Activated CD4-positive, alpha-beta T cell treated with anti-CD3 and anti-CD28 coated beads, Interleukin-2, Interleukin-6, amounts not matched to agents 100 ng/mL and 50 ng/mL, durations not matched to agents 16 hours and 8 hours (primary cell): ENCODE measurements at places on chromosomes 4 and X.
A peak's percentile ranks its signal among the peaks of the same experiment; 100 is the strongest.

DNA sequence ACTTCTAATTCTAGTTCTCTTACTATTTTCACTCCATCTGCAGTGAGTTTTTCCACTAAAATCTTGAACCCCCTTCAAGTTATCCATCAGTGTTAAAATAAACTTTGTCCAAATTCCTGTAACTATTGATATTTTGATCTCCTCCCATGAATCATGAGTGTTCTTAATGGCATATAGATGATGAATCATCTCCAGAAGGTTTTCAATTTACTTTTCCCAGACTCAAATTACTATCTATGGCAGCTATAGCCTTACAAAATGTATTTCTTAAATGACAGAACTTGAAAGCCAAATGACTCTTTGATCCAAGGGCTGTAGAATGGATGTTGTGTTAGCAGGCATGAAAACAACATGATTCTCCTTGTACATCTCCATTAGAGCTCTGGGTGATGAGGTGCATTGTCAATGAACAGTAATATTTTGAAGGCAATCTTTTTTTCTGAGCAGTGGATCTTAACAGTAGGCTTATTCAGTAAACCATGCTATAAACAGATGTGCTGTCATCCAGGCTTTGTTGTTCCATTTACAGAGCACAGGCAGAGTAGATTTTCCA is 16.1 kb upstream of the IQCM start:
- no peak for DNase-seq

DNA sequence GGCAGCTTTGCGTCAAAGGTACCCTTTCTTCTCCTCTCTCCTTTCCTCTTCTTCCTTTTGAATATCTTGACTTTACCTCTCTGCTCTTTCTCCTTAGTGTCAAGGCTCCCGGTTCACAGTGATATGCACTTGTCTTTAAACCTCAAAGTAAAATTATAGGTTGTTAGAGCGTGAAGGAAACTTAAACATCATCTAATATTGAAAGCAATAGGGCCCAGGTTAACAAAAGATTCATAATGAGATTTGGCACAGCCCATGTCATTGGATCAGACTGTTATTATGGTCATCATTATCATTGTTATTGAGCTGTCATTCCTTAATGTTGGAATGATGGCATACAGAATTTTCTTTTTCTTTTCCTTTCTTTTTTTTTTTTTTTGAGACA is 32.5 kb downstream of the FTHL17 start:
- DNase-seq, result no peak

- no peak for DNase-seq
These were observed 17.0 kb downstream of the SDAD1 start for GRCh38 chr4:75973766-75974165.

DNA sequence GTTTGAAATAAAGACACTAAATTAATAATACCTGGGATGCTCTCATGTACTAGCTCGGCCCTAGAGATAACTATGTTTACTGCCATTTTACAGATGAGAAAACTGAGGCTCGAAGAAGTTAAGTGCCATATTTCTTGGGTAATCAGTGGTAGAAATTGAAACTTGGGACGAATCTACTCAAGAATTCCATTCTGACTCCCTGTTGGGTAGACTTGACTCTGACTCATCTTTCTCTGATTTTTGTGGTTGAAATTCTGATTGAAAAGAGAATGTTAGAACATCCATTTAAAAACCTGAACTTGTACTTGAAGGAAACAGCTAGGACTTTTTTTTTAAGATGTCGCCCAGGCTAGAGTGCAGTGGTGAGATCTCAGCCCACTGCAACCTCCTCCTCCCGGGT is 50.1 kb upstream of the NSUN7 start:
- peak; percentile 75 for DNase-seq

GRCh38 chrX:68139791-68140190 is 293.5 kb downstream of the OPHN1 start:
- DNase-seq, result no peak

DNA sequence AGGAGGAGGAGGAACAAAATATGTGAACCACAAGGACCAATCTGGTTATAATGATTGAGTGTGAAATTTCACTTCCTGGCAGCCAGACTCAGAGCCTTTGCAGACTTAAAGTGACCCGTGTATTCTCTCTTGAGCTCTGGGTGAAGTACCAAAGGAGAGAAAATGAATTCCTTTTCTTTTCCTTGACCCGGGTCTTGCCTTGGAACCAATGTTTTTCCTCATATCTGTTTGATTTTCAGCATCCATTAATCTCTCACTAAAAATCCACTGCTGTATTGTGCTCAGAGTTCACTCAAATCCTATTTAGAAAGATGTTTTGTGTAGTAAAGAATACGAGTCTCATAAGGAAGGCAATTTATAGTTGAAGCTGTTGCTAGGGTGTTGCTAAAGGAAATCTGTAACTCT is 78.3 kb upstream of the C1QTNF7 start:
- DNase-seq, result no peak

DNA sequence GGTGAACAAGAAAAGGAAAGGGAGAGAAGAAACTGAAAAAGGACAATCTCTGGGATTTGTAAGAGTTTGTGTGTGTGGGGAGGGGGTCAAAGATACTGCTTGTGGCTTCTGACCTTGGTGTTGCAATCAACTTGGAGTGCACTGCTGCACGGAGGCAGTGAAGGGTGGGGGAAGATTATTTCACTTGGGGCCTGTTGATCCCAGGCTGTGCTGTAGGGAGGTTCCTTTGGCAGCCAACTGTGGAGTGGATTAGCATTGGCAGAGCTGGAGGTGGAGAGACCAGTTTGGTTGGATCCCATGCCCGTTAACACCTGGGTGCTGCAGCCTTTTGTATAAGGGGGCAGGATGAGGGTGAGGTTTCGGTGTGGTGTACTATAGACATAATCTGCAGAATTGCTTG is 38.2 kb downstream of the AFF1 start:
- no peak for DNase-seq

GRCh38 chr4:13865871-13866669 is 238.5 kb upstream of the BOD1L1 start:
- no peak for DNase-seq

DNA sequence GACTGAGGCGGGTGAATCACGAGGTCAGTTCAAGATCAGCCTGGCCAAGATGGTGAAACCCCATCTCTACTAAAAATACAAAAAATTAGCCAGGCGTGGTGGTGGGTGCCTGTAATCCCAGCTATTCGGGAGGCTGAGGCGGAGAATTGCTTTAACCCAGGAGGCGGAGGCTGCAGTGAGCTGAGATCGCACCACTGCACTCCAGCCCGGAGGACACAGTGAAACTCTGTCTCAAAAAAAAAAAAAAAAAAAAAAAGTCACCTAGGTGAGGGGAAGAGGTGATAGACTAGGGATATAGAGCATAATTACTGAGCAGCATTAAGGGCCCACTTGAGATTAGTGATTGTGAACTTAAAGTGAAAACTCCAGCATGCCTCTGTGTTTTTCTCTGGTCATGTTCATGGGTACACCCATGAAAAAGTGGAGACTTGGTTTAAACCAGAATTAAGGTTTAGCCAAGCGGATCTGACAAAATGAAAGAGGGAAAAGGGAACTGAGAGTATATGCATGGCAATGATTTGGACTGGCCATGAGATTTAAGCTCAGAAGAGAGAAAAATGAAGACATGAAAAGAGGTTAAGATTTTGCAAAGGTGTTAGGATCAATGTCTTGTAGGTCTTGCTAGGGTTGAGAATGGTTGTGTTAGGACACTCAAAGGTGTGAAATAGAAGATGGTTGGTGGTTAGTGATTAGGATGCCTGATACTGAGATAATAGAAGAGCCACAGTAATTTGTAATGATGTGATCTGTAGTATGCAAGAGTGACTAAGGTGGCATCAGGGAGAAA is 105.0 kb downstream of the RAB28 start:
- no peak for DNase-seq

DNA sequence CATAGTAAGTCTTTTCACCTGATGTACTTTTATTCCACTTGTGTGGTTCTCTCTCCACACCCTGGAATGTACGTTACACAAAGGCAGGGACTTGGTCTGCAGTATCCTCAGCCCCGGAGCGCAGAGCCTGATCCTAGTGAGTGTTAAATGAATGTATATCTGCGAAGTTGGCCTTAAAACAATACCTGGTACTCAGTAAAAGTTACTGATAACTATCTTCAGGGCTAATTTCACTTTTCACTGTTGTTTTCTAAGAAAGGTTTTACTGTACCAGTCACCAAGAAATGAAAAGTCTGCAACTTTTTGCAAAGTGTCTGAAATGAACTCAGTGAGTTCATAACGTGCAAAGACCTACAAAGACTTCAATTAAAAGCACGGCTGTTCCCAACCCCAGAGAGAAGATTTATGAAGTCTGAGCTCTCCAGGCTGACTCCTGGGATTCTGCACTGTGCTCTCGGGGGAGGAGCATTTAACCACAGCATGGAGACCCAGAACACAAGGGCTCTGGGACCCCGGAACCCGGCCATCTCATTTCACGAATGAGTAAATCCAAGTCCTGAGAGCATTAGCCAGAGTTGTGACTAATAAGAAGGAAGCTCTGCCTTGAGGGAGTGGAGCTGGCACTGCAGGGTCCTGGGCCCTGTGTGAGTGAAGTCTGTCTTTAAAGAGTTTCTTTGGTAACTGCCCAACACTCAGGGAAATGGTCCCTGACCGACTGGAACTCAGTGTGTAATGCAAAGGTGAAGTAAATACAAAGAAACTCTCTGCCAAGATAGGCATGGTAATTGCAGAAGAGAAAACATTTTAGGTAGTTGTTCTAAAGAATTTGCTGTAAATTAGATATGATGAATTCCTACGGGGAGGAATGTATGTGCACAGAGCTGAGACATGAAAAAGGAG is 165.8 kb downstream of the NSUN7 start:
- DNase-seq, result peak; percentile 40

GRCh38 chr4:45317276-45317675 is 590.9 kb upstream of the GNPDA2 start:
- DNase-seq, result no peak

- no peak for DNase-seq
These were observed 159.6 kb downstream of the STIM2 start for GRCh38 chr4:27020203-27020602.

DNA sequence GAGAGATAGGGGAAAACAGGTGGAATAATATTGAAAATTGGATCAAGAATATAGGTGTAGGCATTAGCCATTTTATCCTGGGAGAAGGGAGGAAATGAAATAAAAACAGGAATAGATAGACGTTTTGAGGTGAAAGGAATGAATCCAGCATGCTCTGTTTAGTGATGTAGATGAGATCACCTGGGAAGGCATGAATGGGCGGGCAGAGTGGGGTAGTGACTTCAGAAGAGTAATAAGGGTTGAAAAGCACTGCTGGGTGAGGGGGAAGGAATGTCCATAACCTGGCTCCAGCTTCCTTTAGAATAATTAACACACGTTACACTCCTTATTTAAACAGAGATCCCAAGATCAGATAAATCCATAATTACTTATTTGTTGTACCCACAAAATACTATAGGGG is 191.1 kb upstream of the ANXA3 start:
- DNase-seq, result no peak

GRCh38 chrX:18676470-18676869 is 4.6 kb upstream of the RS1 start:
- DNase-seq, result no peak

- no peak for DNase-seq
These were observed 457.9 kb downstream of the BCOR start for GRCh38 chrX:39639871-39640270.

DNA sequence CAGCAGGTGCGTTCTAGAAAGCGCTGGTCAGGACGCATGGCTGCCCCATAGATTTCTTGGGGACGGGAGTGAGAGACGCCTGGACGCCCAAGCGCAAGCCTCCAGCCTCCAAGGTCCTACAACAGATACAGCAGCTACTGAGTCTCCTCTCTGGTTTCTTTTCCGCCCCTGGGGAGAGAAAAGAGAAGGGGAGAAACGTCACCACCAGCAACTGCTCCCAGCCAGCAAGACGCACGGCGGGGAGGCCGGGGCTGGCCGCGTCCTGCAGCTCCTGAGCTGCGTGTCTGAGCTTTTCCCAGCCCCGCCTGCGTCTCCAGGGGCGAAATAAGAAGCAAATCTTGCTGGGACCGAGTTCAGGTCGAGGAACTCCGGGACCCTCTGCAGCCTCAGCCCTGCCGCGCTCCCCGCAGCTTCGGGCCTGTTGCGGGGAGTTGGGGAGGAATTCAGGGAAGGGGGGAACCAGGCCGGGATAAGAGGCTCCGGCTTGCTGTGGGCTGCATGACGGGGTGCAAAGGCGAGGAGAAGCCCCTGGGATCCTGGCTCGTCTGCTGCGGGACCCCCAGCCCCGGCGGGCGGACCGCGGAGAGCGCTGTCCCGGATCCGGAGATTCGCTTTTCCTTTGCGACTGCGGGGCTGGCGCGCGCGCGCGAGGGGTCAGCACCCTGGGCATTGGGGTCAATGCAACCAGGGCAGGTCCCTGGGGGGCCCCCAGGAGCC is 6.8 kb upstream of the SHOX start:
- no peak for DNase-seq

DNA sequence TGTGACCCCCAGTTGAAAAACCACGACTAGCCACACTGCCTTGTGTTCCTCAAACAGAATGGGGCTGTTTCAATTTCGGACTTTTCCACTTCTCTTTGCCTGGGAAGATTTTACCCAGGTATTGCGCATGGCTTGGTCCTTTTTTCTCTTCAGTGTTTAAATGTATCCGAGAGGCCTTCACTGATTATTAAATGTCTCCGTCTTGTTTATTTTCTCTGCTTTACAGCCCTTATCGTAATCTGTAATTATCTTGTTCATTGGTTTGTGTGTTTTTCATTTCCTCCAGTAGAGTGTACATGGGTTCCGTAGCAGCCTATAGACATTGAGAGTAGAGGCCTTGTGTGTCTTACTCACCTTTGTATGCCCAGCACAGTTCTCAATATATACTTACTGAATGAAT is 2.4 kb downstream of the MOSPD2 start:
- DNase-seq, result no peak

- peak; percentile 44 for DNase-seq
These were observed 7.6 kb downstream of the UBE2D3 start for GRCh38 chr4:102819588-102820365.

GRCh38 chr4:89248879-89249281 is 58.7 kb downstream of the GPRIN3 start:
- no peak for DNase-seq

DNA sequence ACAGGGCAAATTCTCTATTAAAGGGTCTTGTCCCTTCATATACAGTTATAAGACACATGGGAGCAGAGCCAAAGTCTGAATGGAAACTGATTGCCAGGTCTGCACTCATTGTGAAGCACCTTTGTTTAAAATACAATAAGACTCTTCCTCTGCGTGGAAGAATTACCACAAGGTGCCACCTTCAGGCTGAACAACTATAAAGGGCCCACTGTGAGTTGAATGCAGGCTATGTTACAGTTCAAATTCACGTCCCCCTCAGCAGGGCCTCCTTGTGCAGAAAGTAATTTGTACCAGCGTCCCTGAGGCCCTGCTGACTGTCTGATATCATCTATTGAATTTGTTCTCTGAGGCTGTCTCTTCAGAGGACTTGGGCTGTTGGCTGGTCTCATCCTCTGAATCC is 225.8 kb upstream of the TEX13C start:
- DNase-seq, result no peak

GRCh38 chrX:53312946-53313727 is 31.8 kb upstream of the IQSEC2 start:
- peak; percentile 76 for DNase-seq

GRCh38 chr4:47485768-47486167 is 693 bp downstream of the ATP10D start:
- no peak for DNase-seq

GRCh38 chrX:106619797-106620196 is 8.0 kb downstream of the RADX start:
- DNase-seq, result no peak

- DNase-seq, result no peak
These were observed 9.5 kb downstream of the IGSF1 start for GRCh38 chrX:131279617-131280016.

- no peak for DNase-seq
These were observed 2.9 kb downstream of the PCDH18 start for GRCh38 chr4:137529432-137529831.

GRCh38 chrX:37652589-37653231 is 32.9 kb upstream of the XK start:
- DNase-seq, result no peak

- peak; percentile 14 for DNase-seq
These were observed 723 bp downstream of the NKX6-1 start for GRCh38 chr4:84498203-84498934.
